ENCODE measurements at places on chromosomes 16 and 17.
A peak's percentile ranks its signal among the peaks of the same experiment; 100 is the strongest.

- DNase-seq: no peak
- H3K36me3 ChIP-seq: peaks cover 3% of the 10 kb centered on the region
- H3K27me3 ChIP-seq: no peaks in the 10 kb centered on the region
- no peak overlapping the region for H3K4me3 ChIP-seq
- no peaks in the 10 kb centered on the region for H3K4me1 ChIP-seq
Observed at GRCh38 chr16:70788668-70789594, 12.0 kb downstream of the VAC14 start.

GRCh38 chr16:27436921-27437650 lies 35.1 kb downstream of the IL21R start:
- H3K27me3 ChIP-seq: no peaks in the 10 kb centered on the region
- no peak overlapping the region for H3K27ac ChIP-seq
- peaks cover 56% of the 10 kb centered on the region for H3K36me3 ChIP-seq
- H3K4me3 ChIP-seq: no peak overlapping the region
- peaks cover 7% of the 10 kb centered on the region for H3K4me1 ChIP-seq

DNA sequence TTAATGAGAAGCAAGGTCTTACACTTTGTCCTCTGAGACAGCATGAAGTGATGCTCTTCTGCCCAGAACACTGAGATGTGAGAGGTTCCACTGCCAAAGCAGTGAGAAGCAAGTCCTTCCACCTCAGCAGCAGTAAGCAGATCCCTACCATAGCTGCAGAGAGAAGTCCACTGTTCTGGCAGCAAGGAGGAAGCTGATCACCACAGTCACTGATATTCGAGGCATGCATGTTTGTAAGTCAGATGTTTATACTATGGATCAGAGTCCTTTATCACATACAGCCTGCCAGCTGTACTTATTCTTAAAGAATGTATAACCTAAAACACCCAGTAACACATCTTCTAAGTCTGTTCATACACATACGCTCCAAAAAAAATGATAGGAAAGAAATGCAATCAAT lies 18.2 kb upstream of the METTL2A start:
- H3K27ac ChIP-seq: no peak overlapping the region
- DNase-seq: no peak
- H3K36me3 ChIP-seq: no peaks in the 10 kb centered on the region
- no peaks in the 10 kb centered on the region for H3K4me1 ChIP-seq

DNA sequence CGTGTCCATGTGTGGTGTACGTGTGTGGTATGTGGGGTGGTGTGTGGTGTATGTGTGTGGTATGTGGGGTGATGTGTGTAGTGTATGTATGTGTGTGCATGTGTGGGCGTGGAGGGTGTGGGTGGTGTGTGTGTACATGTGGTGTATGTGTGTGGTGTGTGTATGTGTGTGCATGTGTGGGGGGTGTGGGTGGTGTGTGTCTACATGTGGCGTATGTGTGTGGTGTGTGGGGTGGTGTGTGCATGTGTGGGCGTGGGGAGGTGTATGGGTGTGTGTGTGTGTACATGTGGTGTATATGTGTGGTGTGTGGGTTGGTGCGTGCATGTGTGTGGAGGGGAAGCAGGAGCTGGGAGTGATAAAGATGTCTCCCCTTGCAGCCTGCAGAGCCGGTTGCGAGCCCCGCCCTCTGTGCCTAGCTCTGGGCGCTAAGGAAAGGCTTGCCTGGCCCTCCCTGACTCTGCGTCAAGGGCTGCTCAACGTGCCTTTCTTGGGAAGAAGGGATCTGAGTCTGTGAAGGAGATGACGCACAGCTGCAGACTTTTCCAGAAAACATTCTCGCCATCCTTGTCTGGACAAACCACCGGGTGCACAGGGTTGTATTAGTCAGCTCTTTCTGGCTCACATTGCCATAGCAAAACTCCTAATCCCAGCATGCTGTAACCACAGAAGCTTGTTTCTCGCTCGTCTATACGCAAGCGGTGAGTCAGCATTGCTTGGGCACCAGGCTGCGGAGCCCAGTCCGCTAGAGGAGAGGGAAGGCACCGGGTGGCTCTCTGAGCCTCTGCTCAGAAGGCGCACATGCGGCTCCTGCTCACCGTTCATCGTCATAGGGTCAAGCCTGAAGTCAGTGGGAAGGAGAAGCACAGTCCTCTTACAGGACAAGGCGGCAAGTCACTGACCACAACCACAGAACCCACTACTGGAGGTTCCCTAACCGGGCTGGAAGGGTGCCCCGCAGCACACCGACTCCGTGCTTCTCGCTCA lies 2.0 kb upstream of the CD300H start:
- H3K27me3 ChIP-seq: peaks cover 29% of the 10 kb centered on the region
- H3K36me3 ChIP-seq: no peaks in the 10 kb centered on the region
- DNase-seq: peak; percentile 26
- no peak overlapping the region for H3K4me3 ChIP-seq

DNA sequence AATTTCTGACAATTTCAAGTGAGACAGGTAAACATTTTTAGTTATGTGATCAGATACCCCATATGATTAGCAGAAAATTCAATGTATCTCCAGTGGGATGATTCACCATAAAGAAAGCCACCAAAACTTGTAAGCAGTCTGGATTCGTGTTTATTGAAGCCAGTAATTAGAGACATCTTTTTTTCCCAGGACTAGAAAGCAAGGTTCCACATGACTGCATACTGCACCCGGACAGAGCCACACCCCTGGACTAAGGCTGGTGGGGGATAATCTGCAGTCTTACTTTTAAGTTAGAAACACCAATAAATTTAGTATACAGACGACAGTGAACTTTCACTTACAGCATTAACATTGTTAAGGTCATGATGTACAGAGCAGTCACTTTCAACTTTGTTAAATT lies 24.2 kb upstream of the CMTM4 start:
- DNase-seq: no peak
- H3K27me3 ChIP-seq: no peaks in the 10 kb centered on the region
- peaks cover 33% of the 10 kb centered on the region for H3K36me3 ChIP-seq
- no peak overlapping the region for H3K4me3 ChIP-seq

- peak; percentile 34 for DNase-seq
- peaks cover 55% of the 10 kb centered on the region for H3K4me1 ChIP-seq
- peak overlapping the region; percentile 96 for H3K4me3 ChIP-seq
- H3K36me3 ChIP-seq: peaks cover 76% of the 10 kb centered on the region
Observed at GRCh38 chr17:4940555-4941318, 669 bp downstream of the RNF167 start.

GRCh38 chr17:49959183-49959935 lies 9.6 kb upstream of the DLX4 start:
- no peak overlapping the region for H3K4me3 ChIP-seq
- no peak for DNase-seq
- H3K4me1 ChIP-seq: peaks cover 5% of the 10 kb centered on the region
- H3K36me3 ChIP-seq: peaks cover 2% of the 10 kb centered on the region
- peaks cover 46% of the 10 kb centered on the region for H3K27me3 ChIP-seq

DNA sequence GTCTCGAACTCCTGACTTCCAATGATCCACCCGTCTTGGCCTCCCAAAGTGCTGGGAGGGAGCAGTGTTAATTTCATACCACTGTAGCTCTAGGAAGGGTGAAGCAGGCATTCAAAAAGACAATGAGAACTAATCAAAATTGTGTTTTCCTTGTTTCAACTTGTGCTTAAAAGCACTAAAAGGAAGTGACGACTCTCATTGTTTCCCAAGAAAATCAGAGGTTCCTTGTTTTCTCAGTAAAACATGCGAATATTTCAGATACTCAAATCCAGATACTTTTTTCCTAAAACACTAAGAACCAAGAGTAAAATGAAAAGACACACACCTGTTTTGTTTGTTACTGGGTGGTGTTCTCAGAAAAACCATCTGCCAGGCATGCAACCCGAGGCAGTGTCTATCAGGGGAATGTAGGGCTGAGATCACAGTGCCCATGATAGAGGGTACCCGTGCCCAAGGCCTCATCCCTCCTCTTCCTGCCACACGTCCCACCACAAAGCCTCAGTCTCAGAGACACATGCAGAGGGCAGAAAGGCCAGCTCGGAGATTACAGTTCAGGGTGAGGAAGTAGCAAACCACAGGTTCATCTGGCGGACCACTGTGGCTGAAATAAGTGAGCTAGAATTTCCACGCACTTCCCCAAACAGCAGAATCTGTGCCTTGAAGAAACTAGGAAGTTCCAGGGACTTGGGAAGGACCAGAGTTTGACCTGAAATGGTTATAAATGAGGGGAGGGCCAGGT lies 33.7 kb downstream of the GINS3 start:
- H3K4me1 ChIP-seq: peaks cover 14% of the 10 kb centered on the region
- H3K27me3 ChIP-seq: peaks cover 26% of the 10 kb centered on the region
- peak overlapping the region; percentile 1 for H3K27ac ChIP-seq
- peak overlapping the region; percentile 60 for H3K4me3 ChIP-seq

- peak overlapping the region; percentile 73 for H3K4me3 ChIP-seq
- no peak overlapping the region for H3K27ac ChIP-seq
- H3K4me1 ChIP-seq: peaks cover 10% of the 10 kb centered on the region
- peak; percentile 97 for DNase-seq
- H3K27me3 ChIP-seq: peaks cover 9% of the 10 kb centered on the region
- H3K36me3 ChIP-seq: no peaks in the 10 kb centered on the region
Observed at GRCh38 chr16:4183237-4184037, 58.4 kb downstream of the SRL start.

DNA sequence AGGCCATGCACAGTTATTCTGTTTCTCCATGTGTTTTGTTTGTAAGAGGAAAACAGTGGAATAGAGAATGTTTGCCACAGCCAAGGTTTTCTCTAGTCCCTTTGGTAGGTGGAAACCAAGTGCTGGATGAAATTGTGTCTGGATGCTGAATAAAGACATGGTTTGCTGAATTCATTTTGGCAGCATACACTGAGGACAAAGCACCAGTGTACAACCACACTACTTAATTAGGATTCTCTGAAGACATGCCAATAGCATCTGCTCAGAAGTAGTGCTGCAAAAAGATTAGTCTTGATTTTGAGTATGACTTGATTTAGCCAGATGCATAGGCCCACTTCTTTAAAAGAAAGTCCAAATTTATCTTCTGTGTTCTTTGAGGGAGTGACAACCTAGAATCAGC lies 230.5 kb upstream of the CACNG5 start:
- H3K27me3 ChIP-seq: no peaks in the 10 kb centered on the region
- peaks cover 4% of the 10 kb centered on the region for H3K4me1 ChIP-seq
- H3K36me3 ChIP-seq: peaks cover 22% of the 10 kb centered on the region
- no peak overlapping the region for H3K4me3 ChIP-seq
- no peak overlapping the region for H3K27ac ChIP-seq

GRCh38 chr16:17273142-17273561 lies 197.6 kb downstream of the XYLT1 start:
- DNase-seq: peak; percentile 67
- H3K27me3 ChIP-seq: peaks cover 6% of the 10 kb centered on the region
- H3K4me1 ChIP-seq: peaks cover 50% of the 10 kb centered on the region
- peak overlapping the region; percentile 58 for H3K27ac ChIP-seq
- H3K4me3 ChIP-seq: peak overlapping the region; percentile 68

GRCh38 chr16:53065461-53066061 lies 10.8 kb downstream of the CHD9 start:
- no peak overlapping the region for H3K27ac ChIP-seq
- peaks cover 13% of the 10 kb centered on the region for H3K36me3 ChIP-seq
- H3K4me1 ChIP-seq: peaks cover 51% of the 10 kb centered on the region

DNA sequence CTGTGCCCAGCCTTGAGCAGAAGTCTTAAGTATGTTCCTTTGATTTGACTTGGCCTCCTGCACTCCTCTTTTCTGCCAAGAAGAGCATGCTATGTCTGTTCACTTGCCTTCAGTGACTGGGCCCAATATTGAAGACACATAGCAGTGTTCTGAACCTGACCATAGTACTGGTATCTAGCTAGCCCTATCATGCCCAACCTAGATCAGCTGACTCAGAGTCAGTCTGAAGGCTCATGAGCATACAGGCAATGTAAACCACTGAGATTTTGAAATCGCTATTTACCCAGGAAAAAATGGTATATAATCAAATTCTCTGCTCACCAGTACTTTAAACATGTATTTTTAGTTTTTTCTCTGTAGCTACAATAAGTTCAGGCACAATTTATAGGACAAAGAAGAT lies 129.4 kb downstream of the TANC2 start:
- no peaks in the 10 kb centered on the region for H3K27me3 ChIP-seq
- H3K4me1 ChIP-seq: no peaks in the 10 kb centered on the region
- no peak for DNase-seq
- H3K4me3 ChIP-seq: no peak overlapping the region
- no peaks in the 10 kb centered on the region for H3K36me3 ChIP-seq
- no peak overlapping the region for H3K27ac ChIP-seq

GRCh38 chr17:40480501-40481003 lies 20.9 kb downstream of the TNS4 start:
- peak overlapping the region; percentile 78 for H3K4me3 ChIP-seq
- peak; percentile 77 for DNase-seq
- no peaks in the 10 kb centered on the region for H3K27me3 ChIP-seq
- peaks cover 78% of the 10 kb centered on the region for H3K4me1 ChIP-seq
- peaks cover 27% of the 10 kb centered on the region for H3K36me3 ChIP-seq
- H3K27ac ChIP-seq: peak overlapping the region; percentile 97

DNA sequence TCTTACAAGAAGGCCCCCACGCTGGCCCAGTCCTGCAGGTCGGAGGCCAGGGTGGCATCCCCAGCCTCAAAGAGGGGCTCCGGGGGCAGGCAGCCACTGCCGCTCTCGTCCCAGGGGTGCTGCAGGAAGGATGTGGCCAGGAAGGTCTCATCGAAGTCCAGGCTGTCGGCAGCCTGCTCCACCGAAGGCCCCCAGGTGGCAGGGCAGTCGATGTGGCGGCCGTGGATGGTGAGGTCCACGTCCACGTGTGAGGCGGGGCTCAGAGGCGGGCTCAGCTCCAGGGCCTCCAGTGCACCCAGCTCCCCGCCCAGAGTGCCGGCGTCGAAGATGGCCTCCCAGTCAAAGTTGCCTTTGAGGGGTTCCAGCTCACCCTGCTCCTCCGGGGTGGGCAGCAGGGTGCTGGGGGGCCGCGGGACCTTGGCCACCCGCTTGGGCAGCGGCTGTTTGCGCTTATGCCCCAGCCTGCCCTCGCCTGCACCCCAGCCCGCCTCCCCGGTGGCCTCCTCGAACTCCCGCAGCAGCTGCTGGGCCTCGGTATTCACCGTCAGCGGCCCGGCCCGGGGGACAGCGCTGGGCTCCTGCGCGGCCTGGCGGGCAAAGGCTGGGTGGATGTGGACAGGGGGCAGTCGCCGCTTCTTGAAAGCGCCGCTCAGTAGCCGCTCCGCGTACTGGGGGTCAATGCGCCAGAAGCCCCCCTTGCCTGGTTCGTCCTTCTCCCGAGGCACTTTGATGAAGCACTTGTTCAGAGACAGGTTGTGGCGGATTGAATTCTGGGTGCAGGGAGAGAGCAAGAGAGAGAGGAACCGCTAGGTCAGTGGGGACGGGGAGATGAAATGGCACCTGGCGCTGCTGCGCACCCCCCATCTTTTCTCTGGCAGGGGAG lies 3.5 kb downstream of the FOXJ1 start:
- peaks cover 21% of the 10 kb centered on the region for H3K4me1 ChIP-seq
- DNase-seq: no peak
- H3K4me3 ChIP-seq: no peak overlapping the region
- H3K27ac ChIP-seq: no peak overlapping the region
- H3K27me3 ChIP-seq: peaks cover 20% of the 10 kb centered on the region

DNA sequence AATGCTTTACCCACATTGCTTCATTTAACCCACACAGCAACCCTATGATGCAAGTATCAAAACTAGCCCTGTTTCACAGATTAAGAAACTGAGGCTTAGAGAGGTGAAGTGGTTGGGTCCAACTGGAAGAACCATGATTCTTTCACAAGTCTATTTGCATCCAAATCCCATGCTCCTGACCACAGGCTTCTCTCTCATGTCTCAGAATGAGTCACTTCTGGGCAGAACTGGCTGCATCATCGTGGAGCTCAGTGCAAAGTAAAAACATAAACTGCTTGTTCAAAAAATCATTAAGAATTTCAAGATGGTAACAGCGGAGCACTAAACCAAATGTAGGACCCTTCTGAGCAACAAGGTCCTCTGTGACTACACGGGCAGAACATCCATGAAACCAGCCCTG lies 20.2 kb upstream of the CES1 start:
- H3K27ac ChIP-seq: no peak overlapping the region
- H3K27me3 ChIP-seq: peaks cover 8% of the 10 kb centered on the region
- H3K4me1 ChIP-seq: no peaks in the 10 kb centered on the region
- H3K4me3 ChIP-seq: no peak overlapping the region
- no peak for DNase-seq
